ENCODE measurements at places on chromosomes 4 and X.

- DNase-seq = no peak
Measured at GRCh38 chrX:103565752-103566151, 19.6 kb upstream of the TCEAL4 start.

GRCh38 chrX:11606408-11606807 is 59.3 kb downstream of the ARHGAP6 start:
- no peak for DNase-seq

DNA sequence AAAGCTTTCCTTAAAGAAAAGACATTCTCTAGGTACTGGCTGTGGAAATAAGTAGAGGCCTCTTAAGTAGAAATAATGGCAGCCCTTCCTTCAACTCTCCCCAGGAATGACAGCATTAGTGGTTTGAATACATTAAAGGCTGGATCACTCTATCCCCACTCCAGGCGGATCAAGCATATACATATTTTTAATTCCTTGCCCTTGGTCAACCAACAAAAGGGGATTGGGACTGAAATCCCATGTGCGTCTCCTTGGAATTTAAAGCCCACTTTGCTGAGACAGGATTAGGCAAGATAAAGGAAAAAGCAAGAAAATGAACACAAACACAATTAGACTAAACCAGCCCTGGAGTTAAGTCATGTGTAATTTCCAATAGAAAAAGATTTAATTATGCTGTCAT is 391.3 kb downstream of the PPP1R2C start:
- DNase-seq = no peak

GRCh38 chrX:25600776-25601175 is 537.4 kb upstream of the MAGEB18 start:
- DNase-seq = no peak

DNA sequence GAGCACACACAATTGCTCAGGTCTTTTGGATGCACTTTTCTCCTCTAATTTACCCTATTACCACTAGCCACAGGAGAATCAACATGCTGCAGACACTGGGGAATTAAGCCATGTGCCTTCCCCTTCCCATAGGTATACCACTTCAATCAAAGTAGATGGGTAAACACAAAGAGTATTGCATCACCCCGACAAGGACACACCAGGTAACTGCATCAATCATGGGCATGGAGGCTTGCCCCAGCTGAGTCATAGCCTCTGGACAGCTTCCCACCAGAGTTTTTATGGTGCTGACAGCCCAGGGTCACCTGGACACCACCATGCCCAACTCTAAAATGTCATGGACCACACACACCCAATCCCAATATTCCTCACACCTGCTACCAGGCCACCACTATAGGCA is 197.2 kb upstream of the AR start:
- DNase-seq = no peak

Measured in GOT3 (cell line).